ENCODE measurements at places on chromosomes 7 and 10.

DNA sequence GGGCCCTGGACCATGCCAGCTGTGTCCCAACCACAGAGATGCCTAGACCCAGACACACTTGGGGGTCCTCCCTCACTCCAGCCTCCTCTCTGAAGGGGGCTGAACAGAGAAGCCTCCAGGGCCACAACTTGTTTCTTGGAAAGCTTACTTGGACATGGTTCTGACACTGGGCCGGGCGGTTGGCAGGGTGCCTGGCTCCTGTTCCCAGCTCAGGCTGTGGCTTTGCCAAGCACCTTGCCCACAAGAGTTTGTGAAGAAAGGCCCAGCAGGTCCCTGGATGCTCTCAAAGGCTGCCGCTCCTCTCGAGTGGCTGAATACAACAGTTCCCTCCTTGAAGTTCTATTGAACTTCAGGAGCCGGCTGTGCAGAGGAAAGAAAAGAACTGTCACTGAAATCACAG lies 181.6 kb downstream of the PTPN20 start:
- DNase-seq: no peak

DNA sequence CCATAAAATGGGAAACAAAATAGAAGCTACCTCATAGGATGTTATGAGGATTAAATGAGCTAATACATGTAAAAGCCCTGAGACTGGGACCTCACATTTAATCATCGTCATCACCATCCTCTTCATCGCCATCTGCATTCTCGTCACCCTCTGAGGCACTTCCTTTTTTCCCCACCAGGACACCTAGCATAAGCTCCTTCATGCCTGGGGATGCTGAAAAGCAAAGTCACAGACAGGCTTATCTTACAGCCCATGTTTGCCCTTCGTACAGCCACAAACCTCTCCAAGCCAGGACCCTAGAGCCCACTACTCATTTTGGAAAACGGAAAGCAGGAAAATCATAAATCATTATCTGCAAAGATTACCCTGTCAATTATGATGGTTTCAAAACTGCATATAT lies 249.6 kb downstream of the GPAM start:
- no peak for DNase-seq

- no peak for DNase-seq
Observed at GRCh38 chr7:47758546-47758945, 176.6 kb upstream of the TNS3 start.

GRCh38 chr10:100319707-100320402 lies 10.2 kb downstream of the PKD2L1 start:
- no peak for DNase-seq

DNA sequence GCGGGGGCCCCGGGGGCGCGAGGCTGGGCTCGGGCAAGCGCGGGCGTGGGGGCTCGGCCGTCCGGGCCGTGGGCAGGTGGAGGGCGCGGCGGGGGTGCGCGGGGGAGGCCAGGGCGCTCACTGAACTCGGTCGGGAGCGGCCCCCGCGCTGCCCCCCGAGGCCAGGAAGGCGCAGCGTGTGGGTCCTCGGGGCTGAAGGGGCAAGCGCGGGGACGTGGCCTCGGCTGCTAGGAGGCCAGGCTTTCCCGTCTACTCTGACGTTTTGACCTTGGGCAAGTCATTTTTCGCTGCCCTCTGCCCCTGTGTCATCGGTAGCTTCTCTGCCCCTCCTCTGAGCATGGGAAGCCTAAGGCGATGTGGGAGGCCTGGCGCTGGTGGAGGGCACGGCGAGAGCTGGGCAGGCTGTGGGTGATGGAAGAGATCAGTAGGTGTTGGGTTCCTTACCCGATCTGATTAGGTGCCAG lies 441 bp downstream of the FBH1 start:
- no peak for DNase-seq

DNA sequence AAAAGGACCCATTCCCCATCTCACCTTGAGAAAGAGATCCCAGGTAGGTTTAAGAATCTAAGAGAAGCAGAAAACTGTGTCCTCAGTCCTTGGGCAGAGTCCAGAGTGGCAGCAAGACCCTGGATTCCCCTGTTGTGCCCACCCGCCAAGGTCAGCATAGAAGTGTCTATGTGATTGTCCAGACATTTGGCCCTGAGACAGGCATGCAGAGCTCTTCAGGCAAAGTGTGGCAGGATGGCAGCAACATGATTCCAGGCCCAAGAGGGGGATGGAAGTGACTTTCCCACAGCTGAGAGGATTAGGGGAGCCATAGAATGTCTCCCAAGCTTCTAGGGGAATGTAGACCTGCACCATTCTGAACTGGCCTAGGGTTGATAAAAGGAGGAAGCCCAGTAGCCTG lies 39.1 kb upstream of the OPALIN start:
- no peak for DNase-seq

DNA sequence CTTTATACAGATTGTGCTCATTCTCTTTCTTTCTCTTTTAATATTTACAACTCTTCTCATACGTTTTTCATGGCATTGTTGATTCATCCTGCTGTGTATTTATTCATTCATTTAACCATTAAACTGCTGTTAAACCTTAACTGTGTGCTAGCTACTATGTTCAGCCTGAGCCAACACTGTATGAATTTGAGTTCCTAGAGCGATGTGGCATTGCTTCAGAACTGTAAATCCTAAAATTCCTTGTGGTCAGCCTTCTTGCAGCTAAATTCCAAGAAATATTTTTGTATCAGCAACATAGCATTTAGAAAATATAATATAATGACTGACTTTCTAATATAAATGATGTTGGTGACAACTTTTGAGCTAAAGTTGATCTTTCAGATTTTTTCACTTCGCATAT lies 184.7 kb upstream of the FZD1 start:
- DNase-seq: no peak

DNA sequence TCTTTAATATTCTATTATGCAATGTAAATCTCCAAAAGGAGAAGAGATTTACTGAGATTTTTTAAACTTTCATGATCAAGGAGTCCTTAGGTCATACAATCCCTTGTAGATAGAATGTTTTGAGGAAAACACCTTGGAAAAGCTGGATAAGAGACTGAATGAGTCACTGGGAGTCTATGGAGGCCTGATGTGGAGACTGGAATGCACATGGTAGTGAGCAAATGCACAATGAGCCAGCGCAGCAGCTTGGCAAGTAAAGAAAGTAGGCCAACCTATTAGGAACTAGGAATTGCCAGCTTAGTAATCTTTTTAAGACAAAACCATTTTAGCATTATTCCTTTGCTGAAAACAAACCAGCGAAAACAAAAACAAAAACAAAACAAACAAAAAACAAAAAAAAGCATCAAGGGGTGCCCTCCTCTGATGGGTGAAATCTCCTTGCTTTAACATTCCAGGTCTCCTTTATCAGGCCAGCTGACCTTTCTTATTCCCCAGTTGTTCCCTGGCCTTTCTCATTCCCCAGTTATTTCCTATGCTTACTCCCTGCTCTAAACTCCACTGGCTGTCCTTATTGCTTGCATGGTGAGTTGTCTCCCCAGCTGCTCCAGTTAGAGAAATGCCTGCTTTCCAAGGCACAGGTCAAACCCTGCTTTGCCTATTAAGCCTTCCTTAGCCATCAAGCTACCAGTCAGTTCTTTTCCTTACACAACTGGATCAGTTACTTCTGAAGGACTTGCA lies 135.8 kb downstream of the PLCE1 start:
- no peak for DNase-seq

GRCh38 chr7:154172236-154172635 lies 120.0 kb downstream of the DPP6 start:
- no peak for DNase-seq

GRCh38 chr7:424301-424935 lies 95.2 kb downstream of the PDGFA start:
- DNase-seq: no peak

- DNase-seq: no peak
Observed at GRCh38 chr10:68742397-68742796, 21.4 kb downstream of the CCAR1 start.

GRCh38 chr7:43768201-43768886 lies 9.9 kb downstream of the BLVRA start:
- no peak for DNase-seq

DNA sequence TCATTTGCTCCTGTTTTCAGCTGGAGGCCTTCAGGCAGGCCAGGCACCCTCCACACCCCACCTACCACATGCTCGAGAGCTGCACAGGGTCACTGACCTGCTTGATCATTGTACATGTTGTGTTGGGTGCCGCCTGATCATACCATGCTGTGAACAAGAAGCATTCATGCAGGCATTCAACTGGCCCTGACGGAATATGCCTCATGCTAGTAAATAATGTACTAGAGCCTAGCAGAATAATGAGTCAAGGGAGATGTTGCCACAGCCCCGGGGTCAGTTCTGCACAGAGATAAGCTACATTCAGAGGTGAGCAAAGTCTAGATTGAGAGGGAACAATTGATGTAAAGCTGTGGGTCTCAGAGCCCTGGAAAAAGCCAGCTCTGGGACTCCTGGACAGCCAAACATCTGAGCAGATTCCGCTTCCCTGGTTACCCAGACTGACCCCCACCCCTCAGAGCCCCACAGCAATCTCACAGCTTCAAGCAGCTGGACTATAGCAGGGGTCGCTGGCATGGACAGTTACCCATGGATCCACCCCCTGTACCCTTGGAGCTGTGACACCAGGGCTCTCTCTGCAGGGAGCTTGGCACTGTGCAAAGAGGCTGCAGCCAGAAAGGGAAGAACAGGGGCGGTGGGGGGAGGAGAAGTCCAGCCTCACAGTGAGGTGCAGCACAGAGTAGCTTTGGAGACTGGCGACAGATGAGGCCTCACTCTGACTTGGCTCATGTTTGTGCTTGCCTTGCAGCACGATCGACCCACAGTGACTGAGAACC lies 86.6 kb downstream of the FRMPD2 start:
- no peak for DNase-seq

DNA sequence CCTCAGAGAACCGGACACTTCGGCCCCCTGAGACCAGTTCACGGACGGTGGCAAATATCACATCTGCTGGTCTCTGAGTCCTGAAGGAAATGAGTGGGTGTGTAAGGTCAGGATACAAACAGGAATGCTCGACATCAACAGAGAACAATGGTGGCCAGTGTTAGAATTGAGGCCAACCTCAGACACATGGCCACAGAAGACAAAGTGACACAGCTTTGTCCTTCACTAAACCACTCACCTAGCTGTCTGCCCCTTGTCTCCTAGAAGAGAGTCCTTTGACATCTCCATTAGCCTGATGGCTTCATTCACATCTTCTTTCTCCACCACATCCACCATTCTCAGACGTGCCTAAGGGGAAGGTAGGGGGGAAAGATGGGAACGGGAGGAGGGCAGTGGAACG lies 4.3 kb downstream of the COPS6 start:
- no peak for DNase-seq

DNA sequence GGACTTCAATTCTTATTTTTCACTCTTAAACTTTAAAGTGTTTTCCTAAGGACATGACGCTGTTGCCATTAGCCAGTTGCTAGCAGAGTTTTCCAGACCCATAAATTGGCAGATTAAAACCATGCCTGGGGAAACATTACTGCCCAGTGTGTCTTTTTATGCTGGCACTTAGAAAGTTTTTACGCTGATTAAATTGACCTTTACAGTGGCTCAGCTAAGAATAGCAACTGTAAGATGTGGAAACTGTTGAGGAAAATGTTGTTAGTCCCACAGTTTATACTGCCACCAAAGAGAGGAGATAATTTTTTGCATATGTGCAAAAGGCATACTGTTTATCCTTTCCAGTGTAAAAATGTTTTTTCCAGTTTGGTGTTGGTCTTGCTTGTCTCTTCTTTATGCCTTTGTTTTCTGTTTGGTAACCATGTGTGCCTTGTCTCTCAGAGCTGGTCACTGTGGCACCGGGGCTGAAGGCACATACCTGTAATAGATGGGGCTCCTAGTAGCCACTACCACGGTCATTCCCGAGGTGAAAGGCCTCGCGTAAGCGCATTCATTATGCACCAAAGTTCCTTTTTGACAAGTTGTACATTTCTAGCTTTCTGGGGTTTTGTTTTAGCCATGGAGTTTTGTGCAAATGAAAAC lies 45.3 kb downstream of the CYP17A1 start:
- DNase-seq: no peak

- no peak for DNase-seq
Observed at GRCh38 chr10:113264333-113265131, 288.3 kb upstream of the HABP2 start.

All from nephron progenitor cell (in vitro differentiated cells).